ENCODE measurements at places on chromosomes 7 and 10.

DNA sequence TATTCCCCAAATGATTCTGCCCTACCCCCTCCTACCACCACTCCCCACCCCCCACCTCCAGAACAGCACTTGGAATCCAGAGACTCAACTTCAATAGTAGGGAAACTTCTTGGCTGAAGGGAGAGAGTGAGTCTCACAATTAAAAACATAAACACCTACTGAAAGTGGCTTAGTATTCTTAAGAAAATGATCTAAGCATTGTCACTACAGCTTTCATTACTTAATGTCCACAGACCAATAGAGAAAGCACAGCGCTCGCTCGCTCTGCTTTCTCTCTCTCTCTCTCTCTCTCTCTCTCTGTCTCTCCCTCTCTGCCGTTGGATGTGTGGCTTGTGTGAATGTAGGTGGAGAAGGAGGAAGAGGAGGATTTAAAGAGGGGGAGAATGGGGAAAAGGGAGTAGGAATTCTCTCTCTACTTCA, 1.5 kb upstream of the SEMA3A start:
- no peak for DNase-seq

- no peak for DNase-seq
Observed at GRCh38 chr10:99487125-99487807, 45.5 kb upstream of the NKX2-3 start.

GRCh38 chr7:91031757-91032156, 232.5 kb upstream of the FZD1 start:
- no peak for DNase-seq

GRCh38 chr10:98655492-98655891, 208.8 kb upstream of the HPS1 start:
- DNase-seq, result no peak

GRCh38 chr10:13296476-13296875, 3.4 kb downstream of the PHYH start:
- no peak for DNase-seq

DNA sequence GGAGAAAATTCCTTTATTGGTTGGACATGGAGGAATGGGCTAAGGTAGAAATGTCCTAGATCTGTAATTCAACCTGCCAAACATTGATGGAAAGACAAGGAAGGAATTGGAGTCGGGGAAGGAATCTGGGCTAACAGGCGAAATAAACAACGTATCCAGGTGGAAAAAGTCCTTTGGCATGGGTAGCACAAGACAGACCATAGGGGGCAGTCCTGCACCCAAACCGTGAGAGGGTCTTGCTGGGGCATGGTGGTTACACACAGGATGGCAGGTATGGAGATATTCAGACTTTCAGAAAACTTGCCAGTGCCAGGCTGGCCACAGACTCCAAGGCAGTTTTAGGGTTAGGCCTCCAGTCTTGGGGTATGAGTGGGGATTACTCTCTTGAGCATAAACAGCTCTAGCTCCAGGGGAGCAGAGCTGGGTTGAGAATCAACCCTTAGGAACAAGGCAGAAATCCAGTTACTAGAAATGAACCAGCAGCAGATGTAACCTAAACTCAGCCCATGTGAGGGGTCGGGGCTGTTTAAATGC, 188.6 kb upstream of the GDF10 start:
- DNase-seq, result no peak

- no peak for DNase-seq
Observed at GRCh38 chr7:40003597-40003996, 53.5 kb downstream of the CDK13 start.

DNA sequence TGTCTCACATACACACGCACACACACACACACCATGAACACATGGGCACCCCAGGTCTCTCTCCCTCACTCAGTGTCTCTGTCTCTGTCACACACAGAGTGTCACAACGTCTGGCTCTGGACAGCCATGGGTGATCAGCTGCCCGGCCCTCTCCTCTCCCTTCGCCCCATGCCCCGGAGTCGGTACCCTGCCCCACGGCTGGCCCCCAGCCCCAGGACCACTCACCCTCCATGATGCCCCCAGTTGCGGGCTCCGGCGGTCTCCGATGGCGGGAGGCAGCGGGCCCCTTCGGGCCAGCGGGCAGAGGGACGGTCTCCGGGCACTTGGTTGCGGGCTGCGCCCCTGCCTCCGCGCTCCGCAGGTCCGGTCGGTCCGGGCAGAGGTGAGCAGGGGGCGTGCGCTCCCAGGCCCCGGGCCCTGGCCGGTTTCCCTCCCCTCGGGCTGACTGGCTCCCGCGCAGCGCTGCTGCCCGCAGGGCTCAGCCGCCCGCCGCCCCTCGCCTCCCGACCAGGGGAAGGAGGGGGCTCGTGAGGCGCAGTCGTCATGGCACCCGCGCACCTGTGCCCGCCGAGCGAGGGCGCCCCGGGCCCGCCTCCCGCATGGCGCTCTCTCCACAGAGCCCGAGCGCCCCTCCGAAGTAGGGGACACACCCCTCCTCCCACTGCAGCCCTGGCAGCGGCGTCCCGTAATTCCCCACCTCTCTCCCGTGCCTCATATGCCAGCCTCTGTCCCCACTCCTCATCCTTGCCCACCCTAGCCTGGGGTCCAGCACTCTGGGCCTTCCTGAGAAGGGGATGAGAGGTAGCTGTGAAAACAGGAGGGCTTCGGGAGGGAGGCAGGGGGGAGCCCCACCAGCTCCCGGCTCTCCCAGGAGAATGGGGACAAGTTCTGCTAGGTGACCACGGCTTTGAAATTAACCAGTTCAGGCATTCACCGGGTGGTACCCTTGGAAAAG, at the start of gene NPFFR1:
NPFFR1 (minus strand) TSS at position 560 of the 955 bp plus-strand sequence; CDS start at position 232, 328 bp downstream.
- no peak for DNase-seq

DNA sequence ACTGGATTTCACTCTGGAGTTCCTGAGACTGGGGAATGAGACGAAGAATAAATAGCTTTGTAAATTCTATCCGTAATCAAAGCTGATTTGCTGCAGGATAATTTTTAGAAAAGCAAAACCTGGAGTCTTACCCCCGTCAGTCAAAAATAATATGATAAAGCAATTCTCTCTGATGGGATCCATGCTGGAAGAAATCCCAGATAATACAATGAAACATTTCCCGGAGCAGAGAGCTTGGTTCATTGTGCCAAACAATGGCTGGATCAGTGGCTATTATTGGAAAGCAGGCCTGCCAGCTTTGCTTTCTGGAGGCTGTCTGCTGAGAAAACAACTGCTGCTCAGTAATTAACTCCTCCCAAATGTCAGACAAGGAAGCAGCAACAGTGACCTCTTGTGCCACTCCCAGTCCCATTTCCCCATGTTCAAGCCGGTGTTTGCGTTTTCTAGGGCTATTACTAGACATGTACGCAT, 609.4 kb upstream of the PCDH15 start:
- DNase-seq, result peak; percentile 11

DNA sequence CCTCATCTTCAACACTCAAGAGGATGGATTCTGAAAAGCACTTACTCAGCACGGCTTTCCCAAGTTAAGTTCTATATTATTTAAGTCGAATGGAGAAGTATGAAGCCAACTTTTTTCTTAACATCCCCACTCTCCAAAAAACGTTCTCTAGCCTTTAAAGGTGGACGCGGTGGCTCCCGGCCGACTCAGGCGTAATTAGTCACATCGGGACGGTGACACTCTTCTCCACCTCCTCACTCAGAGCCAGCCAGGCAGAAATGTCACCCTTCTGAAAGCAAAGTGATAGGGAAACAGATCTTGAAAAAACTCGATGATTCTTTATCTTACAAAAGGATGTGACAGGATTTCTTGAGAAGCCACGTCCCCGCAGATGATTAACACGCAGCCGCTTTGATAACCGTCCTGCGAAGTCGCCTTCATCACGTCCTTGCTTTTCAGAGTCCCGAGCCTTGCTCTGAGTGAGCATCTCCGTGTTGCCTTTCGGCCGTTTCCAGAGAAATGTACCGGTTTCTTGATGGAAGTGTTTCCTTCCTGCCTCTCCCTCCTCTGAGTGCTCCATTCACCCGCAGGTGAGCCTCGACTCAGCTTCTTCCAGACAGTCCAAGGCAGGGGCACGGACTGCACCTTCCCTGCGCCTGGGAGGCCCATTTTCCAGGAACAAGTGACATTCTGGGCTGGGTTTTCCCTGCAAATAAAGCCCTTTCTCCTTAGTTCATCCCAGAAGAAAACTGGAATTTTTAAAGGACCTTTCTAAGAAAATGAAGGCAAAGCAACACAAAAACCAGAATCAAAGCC, 314.8 kb downstream of the DNAJB6 start:
- no peak for DNase-seq

DNA sequence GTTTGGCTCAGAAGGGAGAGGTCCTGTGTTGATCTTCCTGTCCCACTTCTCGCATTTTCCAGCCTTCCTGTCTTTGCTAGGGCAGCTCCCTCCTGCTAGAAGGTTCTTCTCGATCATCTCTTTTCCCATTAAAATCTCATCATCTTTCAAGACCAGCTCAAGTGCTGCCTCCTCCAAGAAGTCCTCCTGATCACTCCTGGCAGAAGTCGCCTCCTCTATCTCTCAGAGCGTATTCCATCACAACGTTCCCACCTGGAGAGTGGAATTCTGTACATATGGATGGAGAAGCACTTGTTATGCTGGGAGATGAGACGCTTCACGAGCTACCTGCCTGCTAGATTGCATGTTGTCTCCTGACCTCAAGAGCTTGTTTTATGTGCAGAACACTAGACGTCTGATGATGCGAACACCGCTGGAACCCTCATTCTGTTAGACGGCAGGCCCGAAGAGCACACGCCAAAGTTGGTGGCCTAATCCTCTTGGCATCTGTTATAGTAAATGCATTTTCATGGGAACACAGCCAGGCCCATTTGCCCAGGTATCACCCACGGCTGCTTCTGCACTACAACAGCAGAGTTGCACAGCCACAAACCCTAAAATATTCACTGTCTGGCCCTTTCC, 68.0 kb upstream of the INSIG1 start:
- no peak for DNase-seq

DNA sequence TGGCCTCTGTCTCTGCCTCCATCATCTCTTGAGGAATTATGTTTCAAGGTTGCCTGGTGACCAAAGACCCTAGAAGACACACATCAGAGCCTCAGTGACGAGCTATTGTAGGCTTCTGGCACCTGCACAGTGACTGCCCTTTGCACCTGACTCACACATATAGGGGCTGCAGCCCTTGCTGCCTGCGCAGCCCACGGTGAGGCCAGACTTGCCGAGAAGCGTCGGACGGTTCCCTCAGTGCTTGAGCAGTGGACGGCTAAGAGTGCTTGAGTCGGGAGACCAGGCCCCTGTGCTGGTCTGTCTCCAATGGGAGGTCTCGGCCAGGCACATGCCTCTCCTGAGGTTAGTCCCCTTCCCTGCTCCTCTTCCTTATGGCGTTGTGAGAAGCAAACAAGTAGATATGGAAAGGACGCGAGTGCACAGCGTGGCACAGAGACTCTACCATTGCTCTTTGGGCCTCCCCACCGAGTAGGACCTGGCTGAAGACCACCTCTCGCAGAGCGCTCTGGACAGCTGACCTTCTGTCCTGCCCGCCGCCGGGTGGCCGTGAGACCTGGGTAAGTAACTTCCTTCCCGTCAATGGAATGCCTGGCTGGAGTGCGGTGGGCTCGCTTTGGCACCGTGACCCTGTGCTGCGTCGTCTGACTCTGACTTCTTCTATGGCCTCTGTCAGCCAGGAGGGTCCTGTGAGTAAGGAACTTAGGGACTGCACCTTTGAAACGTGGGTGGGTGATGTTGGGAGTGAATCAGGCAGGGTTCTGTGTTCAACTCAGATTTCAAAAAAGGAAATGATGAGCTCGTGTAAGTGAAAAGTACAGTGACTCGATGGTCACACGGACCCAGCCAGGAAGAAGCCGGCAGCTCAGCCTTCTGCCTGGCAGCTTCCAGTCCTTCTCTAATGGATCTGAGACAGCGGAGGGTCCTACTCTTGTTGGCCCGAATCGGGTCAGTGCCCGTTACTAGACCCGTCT, 33.7 kb downstream of the ZNF775 start:
- DNase-seq, result no peak

DNA sequence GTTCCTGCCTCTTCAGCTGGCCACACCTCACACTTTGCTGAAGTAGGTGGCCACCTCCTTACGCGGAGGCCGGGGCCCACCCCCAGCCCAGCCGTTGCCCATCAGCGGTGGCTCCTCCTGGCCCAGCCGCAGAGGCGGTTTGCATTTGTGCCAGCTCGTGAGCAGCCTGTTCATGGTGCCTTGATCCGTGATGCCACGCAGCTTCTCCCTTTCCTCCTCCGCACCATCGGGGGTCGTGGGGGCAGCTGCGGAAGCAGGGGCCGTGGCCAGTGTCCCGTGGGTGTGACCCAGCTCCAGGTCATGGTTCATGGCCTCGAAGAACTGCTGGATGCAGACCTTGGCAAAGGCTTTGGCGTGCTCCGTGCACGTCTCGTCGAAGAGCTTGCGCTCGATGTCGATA, 3.1 kb upstream of the CALHM2 start:
- no peak for DNase-seq

DNA sequence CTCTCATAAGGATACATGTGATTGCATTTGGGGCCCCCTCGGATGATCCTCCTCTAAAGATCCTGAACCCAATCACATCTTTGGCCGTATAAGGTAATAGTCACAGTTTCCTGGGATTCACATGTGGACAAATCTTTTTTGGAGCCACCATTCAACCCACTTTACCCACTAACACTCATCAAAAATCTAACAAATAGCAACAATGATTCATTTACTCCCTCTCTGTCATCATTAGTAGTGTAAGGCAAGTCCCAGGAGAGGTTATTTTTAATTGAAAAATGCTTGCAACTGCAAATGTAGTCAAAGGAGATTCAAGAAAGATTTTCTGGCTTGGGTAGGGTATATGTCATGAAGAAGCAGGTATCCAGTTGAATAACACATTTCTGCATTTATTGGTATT, 9.9 kb upstream of the SMKR1 start:
- no peak for DNase-seq

GRCh38 chr7:99399597-99399996, 8.8 kb downstream of the PDAP1 start:
- DNase-seq, result no peak

- DNase-seq, result no peak
Observed at GRCh38 chr7:71210220-71210619, 78.3 kb downstream of the GALNT17 start.

GRCh38 chr7:39468808-39469374, 97.3 kb upstream of the YAE1 start:
- DNase-seq, result no peak

GRCh38 chr10:69849825-69850224, 48.1 kb downstream of the COL13A1 start:
- no peak for DNase-seq

- DNase-seq, result no peak
Observed at GRCh38 chr7:148579366-148579765, 11.2 kb upstream of the C7orf33 start.

DNA sequence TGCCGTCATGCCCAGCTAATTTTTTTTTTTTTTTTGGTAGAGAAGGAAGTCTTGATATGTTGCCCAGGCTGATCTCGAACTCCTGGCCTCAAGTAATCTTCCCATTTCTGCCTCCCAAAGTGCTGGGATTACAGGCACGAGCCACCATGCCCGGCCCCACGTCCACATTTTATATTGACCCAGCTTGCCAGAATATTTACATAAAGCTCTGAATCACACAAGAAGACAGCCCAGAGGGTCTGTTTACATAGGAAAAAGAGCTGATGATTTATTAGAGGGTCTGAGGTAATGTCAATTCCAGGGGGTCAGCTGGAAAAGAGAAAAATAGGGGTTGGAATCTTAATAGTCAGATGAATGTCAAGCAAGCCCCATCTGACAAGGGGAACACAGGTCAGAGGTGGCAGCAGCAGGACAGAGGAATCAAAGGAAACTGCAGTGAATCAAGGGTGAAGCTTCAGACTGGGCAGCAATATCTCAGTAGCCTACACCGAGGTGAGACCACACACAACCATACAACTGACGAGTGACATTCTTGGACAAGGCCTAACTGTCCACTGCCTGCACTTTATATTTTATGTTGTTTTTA, 15.8 kb upstream of the SLF2 start:
- no peak for DNase-seq

GRCh38 chr10:44183667-44184632, 200.9 kb downstream of the CXCL12 start:
- no peak for DNase-seq

- no peak for DNase-seq
Observed at GRCh38 chr7:18191341-18191740, 163.7 kb upstream of the PRPS1L1 start.
